ENCODE measurements at places on chromosomes 13 and 19. TPM values are rescaled to one million over a fixed set of nuclear protein-coding genes. Genes with fewer than 3 reads are reported as not detected.
A peak's percentile ranks its signal among the peaks of the same experiment; 100 is the strongest.

PLIN5 gene
- total RNA-seq: 3.5 TPM

FGF21 gene
- not detected for total RNA-seq

LRRC63 gene
- not detected for total RNA-seq

- peak; percentile 61 for DNase-seq
Observed at GRCh38 chr19:19064811-19065745, 1.3 kb downstream of the SLC25A42 start.

DNA sequence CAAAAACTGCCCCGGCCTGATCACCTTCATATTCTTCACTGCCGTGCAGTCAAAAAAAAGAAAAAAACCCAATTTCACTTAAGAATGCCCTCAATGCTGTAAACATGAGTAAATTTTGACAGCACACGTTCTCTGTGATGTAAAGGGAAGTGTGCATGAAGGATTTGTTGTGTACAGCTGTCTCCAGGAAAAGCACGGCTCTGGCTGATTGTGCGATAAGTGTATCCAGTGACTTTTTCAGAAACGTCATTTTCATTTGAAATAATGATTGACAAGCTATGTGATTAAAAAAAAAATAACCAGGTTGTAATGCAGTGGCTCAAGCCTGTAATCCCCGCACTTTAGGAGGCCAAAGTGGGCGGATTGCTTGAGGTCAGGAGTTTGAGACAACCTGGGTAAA is 39.6 kb downstream of the ANKRD10 start:
- no peak for DNase-seq

DNA sequence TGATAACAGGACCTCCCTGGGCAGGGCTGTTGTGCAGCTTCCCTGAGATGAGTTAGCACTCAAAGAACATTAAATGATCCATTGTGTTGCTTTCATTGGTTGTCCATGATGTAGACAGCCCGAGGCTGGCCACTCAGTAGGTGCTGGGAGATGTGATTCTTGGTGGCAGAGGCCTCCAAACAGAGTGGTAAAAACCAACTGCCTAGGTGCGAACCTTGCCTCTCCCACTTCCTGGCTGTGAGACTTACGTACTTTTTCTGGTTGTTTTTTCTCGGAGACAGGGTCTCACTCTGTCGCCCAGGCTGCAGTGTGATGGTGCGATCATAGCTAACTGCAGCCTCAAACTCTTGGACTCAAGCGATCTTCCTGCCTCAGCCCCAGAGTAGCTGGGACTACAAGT is 6.2 kb downstream of the SARS2 start:
- DNase-seq: no peak

- peak; percentile 77 for DNase-seq
Observed at GRCh38 chr13:39273953-39274738, 235.9 kb downstream of the NHLRC3 start.

CA11 gene
- total RNA-seq: 103 TPM

CNFN gene
- 3.9 TPM for total RNA-seq

DNA sequence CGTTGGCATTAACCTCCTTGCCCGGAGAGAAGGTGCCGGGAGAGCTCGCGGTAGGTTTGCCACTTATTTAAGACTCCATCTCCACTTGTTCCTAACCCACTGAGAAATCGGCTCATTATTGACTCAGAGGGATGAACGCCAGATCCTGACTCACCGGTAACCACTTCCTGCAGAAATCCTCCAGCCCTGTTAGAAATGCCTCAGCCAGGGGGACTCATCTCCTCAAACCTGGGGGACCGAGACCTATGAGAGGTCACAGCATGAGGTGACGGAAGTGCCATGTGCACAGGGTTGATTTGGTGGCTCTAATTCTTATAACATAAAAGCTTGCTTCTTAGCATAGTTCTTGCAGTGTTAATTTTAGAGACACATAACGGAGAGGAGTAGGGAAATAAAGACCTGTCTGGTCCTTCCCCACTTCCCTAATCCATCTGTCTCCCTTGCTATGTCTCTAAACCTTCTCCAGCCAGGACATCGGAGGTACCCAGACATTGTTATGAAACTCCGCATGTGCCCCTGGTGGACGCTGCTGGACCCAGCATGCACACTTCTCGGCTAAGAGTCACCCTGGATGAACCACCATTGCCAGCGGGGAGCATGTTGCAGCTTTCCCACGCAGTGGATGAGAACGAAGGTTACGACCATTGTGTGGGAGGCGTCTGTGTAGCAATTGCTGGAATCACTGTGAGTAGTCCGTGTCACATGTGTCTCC is 158.9 kb downstream of the EFNB2 start:
- no peak for DNase-seq

BORA gene
- 37.0 TPM for total RNA-seq

TLE2 gene
- total RNA-seq: 10.2 TPM

- peak; percentile 14 for DNase-seq
Observed at GRCh38 chr13:20230913-20231838, 943 bp downstream of the GJB6 start.

- DNase-seq: no peak
Observed at GRCh38 chr19:35666251-35666913, at the start of gene UPK1A. Gene UPK1A (plus strand): TSS chr19:35666517. CDS start chr19:35666813, 296 bp downstream.

ARHGEF18 gene
- total RNA-seq: 33.0 TPM

DNA sequence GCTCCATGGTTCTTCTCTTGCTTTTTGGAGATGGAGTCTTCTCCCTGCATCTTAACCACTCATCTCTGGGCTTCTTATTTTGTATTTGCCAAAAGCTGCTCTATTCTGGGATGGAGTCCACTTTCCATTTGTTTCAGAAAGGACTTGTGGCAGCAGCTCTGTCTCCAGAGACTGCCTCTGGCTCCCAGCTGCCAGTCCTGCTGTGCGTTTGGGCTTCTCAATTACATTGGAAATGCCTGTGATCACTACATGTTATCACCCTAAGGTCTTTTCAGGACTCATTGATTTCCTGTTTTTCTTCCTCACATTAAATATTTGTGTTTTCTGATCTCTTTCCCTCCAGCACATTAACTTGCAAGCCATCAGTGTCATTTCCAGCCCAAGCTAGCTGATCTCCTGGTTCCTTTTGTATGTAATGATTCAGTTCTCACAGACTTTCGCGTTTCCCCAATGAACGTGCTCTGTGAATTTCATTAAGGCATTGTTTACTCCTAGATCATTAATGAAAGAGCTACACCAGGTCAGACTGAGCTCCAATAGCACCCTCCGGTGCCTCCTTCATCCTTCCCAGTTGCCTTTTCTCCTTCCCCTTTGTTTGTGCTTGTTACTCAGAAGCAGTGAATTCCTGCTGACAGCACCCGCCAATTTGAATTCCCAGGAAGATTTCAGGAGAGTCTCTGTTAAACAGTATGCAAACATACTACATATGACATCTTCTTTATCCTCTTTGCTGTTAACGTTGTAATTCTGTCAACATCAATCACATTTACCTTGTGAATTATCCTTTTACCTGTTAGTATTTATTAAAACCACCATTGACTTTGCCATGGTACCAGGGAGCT is 3.0 kb downstream of the CBY2 start:
- DNase-seq: no peak

ZNF285 gene
- 0.31 TPM for total RNA-seq

DNA sequence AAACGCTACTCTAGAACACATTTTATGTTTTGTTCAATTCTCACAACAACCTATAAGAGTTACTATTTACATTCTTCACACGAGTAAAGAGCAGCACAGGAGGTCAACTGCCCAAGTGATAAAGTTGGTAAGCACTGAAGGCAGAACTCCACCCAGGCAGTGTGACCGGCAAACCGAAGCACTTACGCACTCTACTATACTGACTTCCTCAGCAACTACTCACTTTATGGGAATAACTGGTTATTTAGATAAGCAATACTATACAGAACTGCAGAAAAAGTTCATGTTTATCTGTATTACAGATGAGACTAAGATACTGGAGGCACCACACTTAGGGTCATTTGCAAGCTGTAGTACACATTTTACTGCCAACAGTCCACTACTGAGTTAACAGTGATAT is 28.8 kb downstream of the FOXO1 start:
- DNase-seq: no peak

UNC13A gene
- total RNA-seq: 7.0 TPM

DNA sequence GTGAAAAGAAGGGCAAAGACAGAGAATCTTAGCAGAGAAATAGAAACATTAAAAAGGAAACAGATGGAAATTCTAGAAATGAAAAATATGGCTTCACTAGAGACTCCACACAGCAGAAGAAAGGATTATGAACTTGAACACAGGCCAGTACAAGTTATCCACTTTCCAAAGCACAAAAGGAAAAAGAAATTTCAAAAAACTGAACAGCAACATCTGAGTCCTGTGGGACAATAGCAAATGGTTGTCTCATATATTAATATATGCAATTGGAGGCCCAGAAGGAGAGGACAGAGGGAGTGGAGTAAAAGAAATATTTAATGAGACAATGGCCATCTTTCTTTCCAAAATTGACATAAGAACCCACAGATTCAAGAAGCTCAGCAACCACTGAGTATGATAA is 141.7 kb upstream of the GJB6 start:
- no peak for DNase-seq

- no peak for DNase-seq
Observed at GRCh38 chr13:113890774-113891480, 27.1 kb upstream of the GAS6 start.

PGLYRP1 gene
- total RNA-seq: not detected

- DNase-seq: peak; percentile 67
Observed at GRCh38 chr19:16457195-16457953, 14.4 kb downstream of the EPS15L1 start.

- DNase-seq: peak; percentile 54
Observed at GRCh38 chr13:99626461-99627082, 125.3 kb downstream of the TM9SF2 start.

GRCh38 chr19:48170817-48171347 is 402 bp downstream of the ZSWIM9 start:
- DNase-seq: no peak

ZSWIM9 gene
- total RNA-seq: 3.6 TPM

GRCh38 chr19:44925114-44925891 is 10.9 kb downstream of the APOC1 start:
- DNase-seq: no peak

CYSLTR2 gene
- not detected for total RNA-seq

TINCR gene
- not detected for total RNA-seq
